HAP-1 (cell line): ENCODE measurements at places on chromosomes 7 and 10.

DNA sequence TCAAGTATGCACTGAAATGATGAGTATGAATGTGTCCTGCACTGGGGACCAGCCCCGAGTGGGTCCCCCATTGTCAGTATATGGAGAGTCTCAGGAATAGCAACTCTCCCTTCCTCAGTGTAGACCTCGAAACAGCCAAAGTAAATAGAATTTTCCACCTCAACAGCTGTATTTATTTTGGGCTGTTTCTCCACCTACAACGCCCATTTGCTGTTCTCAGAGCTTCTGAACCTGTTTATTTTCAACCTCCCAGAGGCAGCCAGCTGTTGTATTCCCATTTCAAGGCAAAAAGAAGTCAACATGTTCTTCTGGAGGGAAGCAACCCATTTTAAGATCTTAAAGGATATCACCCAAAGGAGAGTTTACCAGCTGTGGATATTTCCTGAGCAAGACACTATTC lies 59.6 kb upstream of the BICC1 start:
- no peak for DNase-seq

DNA sequence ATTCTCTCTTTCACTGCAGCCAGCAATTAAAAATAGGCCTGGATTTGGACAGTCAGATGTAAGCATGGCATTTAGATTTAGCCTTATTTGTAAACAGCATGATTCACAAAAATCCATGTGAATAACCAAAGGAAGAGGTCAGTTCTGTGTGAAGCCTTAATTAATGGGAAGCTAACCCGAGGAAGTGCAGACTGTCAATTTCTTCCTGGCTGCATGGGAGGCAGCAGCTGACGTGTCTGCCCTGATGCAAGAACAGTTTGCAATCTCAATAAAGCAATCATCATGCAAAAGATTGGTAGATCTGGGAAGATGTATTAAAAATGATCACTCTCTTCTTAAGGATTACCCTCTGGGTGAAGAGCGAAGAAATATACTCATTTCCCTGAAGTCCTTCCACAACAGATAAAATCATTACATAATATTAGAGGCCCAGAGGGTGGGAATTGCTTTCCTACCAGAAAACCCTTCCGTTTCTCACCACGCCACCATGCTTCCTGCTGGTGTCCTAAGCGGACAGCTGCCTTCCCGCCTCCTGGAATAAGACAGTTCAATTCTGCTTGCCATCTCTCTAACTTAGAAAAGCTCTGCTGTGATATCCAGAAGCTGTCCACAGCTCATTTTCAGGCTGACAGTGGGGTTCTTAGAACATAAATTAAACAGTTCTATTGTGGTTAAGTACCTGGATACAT lies 526.7 kb upstream of the NRP1 start:
- DNase-seq: no peak

GRCh38 chr7:29035044-29035740 lies 77.1 kb upstream of the TRIL start:
- no peak for DNase-seq

DNA sequence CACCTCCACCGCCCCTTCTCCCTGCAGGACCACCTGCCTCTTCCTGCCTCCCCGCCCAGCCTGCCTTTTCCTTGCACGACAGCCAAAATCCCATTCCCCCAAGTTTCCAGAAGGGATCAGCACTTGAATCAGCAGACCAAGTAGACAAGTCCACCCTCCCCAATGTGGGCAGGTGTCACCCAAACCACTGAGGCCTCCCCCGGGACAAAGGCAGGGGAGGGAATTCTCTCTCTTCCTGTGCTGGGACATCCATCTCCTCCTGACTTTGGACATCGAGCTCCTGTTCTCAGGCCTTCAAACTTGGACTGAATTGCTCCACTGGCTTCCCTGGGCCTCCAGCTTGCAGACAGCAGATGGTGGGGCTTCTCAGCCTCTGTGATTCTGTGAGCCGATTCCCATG lies 21.6 kb upstream of the PSMG3 start:
- no peak for DNase-seq

- no peak for DNase-seq
Observed at GRCh38 chr10:28850784-28851183, 173.5 kb downstream of the BAMBI start.

GRCh38 chr10:44832595-44833390 lies 78.3 kb upstream of the TMEM72 start:
- no peak for DNase-seq
